Hematopoietic multipotent progenitor cell treated with erythropoietin and hydrocortisone succinate and interleukin-3 and kit ligand, for 8 days (in vitro differentiated cells): ENCODE measurements at places on chromosomes 5 and 9.

DNA sequence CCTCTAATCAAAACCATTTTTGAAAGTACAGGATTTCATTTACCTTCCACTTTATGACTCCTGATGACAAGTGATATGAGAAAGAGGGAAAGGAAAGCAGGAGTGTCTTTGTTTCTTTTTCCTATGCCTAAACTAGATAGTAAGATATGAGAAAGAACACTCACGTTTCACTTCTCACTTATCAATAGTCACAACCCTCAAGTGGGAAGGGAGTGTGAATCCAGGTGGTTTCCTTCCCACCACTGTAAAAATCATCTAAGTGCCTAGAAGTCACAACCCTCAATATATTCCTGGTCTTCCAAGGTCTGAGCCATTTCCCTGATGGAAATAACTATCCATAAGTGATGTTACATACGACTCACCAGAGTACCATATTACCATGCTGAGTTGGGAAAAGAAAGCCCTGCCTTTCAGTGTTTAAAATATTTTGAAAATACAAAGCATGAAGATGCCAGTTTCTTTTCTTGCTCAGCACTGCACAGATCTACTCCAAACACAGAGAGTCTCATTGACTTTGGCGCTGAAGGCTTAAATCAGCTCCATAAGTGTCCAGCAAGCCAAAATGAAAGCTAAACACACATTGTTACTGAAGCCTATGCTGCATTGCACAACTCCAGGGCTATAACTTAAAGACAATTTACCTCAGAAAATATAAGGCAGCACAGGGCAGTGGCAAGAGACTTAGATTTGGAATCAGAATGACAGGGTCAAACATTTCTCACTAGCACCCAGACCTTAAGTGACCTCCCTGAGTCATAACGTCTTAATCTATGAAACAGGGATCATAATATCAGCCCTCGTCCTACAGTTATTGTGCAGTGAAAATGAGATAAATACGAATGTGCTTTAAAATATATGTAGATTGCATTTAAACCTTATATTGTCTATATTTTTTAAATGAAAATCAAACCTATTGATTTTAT lies 301.2 kb downstream of the KIAA0825 start:
- no peak for DNase-seq

GRCh38 chr9:124030969-124031451 lies 19.4 kb downstream of the LHX2 start:
- no peak for DNase-seq

GRCh38 chr9:106829666-106830408 lies 33.1 kb upstream of the ZNF462 start:
- no peak for DNase-seq

DNA sequence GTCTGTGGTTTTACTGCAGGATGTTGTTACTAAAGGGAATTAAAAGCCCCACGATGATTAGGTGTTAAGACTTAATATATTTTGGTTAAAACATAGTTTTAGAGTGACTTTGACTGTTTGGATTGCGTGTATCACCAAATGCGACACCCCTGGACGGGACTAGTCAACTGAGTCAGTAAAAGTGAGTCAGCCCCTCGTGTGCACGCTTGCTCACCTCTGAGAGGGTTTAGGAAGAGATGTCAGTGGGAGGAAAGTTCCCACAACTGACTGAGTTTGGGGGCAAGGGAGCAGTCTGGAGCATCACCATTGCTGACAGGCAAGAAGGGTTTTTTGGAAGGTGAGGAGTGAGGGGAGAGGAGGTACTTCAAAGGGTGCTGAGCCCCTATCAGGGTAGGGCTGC lies 14.4 kb upstream of the DMRT3 start:
- DNase-seq = no peak

GRCh38 chr5:168850683-168851082 lies 271.5 kb upstream of the PANK3 start:
- DNase-seq = no peak

DNA sequence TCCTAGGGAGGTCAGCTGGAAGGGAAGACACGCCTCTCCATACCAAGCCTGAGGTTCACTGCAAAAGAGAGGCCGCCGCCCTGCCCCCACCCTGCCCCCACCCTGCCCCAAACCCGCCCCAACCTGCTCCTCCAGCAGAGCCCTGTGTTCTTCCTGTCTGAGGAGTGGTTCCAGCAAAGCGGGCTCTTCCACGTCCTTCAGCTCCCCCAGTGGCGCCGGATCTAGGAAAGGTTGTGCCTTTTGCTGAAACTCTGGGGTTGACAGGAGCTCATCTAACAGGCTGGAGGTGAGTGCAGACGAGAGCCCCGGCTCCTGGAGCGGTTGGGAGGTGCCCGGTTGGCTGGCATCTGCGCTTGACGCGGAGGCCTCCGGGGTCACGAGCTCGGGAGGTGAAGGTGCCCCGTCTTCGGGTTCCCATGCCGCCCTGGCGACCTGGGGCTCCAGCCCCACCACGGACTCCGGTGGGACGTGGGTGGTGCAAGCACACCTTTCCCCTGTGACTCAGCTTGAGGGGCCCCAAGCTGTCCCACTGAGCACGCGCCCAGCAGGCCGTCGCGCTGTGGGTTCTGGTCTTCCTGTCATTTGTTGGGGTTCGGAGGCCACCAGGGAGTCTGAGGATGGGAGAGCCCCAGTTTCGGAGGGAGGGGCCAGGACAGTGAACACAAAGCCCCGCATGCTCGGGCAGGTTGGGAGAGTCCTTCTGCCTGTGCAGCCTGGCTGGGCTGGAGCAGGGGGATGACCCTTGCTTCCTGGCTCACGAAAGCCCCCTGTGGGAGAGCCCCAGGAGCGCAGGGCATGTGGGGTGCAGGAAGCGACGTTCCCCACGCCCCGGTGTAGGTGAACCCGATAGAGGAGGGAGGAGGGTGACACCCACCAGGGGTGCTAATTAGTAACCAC lies 1467.1 kb downstream of the FOXD4L5 start:
- DNase-seq = no peak

- no peak for DNase-seq
These were observed 166.3 kb downstream of the MPDZ start for GRCh38 chr9:13113216-13113615.

DNA sequence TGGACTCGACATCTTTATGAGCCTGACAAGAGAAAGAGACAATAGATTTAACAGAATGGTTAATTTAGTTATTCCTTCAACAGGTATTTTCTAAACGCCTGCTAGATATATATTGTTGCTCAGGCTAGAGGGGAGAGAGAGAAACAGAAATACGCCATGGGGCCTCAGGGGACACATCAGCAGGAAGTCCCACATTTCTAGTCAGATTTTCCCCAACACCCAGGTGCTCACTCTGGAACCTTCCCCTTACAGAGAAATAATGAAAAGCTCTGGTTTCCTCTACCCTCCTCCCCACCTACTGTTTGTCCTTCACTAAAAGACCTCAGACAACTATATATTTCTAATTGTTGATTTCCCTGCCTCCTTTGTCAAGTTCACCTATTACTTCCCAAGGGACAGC lies 130.3 kb upstream of the TBC1D2 start:
- DNase-seq = no peak

GRCh38 chr9:94908583-94909249 lies 182.2 kb downstream of the AOPEP start:
- DNase-seq = peak; percentile 54

GRCh38 chr9:114121227-114122135 lies 22.4 kb upstream of the KIF12 start:
- no peak for DNase-seq

DNA sequence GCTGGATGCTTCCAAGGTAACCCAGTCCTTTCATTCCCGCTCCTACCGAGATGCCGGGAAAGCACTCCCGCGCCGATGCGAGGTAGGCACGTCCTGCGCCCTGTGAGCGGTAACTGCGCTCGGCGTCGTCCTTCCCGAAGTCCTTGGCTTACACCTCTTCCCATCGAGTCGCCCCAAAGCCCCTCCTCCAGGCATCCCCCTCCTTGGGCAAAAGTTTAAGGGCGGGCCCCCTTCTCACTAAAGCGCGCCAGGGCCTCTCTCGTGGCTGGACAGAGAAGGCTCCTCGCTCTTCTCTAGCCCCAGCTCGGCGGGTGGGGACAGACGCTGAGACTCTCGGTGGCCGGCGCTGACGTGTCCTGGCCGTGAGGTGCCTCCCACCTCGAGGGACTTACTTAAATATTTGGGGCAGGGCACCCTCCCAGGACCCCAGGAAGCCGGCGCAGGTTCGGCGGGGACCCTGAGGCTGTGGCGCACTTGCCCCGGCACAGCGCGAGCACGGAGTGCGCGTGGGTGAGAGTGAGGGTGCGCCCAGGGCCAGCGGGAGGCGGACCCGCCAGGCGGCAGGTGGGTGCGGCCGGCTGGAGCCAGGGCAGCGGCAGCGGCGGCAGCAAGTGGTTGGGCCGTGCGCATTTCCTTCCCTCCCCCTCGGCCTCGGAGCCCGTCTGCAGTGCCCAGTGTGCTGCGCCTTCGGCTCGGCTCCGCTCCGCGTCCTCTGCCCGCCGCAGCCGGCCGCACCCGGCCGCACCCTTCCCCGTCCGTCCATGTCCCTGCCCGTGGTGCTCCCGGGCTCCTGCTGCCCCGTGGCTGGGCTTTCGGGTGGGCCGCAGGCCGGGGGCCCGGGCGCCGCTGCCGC lies at the start of gene ENTREP1:
Gene ENTREP1, plus strand, starts transcription at position 667 of the 853 bp plus-strand sequence. Its CDS starts 95 bp downstream, at position 762.
- peak; percentile 38 for DNase-seq

- DNase-seq = no peak
These were observed 4.8 kb upstream of the ACOT12 start for GRCh38 chr5:81398741-81399140.

- no peak for DNase-seq
These were observed 49.2 kb downstream of the EBF1 start for GRCh38 chr5:159050316-159051143.

GRCh38 chr5:133285583-133286021 lies 233.8 kb downstream of the HSPA4 start:
- no peak for DNase-seq

DNA sequence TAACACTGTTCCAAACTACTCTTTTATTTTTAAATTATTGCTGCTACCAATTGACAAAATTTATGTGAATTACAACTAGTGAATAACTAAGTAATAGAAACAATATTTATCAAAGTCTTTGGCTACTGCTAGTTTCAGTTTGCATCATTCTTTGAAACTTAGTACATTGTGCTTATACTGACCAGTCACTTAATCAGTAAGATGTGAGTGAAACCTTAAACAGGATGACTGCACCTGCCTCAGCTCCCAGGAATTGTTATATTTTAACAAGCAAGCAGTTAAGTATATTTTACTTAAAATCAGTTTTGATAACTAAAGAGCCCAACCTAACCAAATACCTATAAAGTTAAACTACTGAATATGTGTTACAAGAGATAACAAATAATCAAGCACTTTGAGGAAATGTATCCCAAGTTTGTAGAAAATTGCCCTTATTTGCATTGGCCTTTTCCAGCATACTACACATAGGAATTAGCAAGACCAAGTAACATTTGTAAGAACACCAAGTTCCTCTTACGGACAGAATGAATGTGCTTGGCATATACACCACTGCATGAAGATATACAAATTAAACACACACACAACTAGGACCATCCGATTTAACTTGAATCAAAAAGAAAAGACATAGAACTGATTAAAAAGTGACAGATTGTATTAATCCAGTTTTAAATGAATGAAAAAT lies 545.5 kb upstream of the DAB2 start:
- DNase-seq = no peak

DNA sequence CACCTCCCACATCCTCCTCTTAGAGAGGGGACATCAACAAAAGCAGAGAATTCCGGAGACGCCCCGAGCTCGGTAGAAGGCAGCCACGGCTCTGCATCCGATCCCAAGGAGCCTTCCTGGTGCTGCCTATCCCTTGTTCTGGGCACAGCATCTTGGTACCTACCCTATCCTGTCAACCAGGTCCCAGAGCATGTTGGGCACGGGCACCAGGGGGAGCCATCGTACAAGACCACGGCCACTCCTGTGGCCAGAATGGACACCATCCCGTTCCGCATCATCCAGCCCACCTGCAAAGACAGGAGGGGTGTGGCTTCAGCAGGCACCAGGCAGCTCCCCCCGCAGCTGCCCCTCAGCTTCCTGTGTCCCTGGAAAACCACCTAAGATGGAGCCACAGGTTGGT lies 62.7 kb upstream of the ZNF354A start:
- no peak for DNase-seq

DNA sequence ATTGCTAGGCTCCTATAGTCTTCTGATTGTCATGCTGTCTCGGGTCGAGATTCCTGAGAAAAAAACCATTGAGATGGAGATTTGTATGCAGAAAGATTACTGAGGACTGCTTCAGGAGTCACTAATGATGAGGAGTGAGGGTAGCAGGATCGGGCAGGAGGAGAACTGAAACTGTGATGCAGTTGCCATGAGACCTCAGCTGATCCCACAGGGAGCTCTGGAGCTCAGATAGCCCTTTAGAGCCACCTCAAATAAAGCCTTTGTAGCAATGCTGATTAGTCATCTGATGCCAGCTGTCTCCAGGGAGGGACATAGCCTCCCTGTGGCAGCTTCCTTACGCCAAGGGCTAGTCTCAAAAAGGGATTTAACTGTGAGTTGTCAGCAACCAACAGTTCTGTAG lies 256.9 kb downstream of the DMAC1 start:
- no peak for DNase-seq

DNA sequence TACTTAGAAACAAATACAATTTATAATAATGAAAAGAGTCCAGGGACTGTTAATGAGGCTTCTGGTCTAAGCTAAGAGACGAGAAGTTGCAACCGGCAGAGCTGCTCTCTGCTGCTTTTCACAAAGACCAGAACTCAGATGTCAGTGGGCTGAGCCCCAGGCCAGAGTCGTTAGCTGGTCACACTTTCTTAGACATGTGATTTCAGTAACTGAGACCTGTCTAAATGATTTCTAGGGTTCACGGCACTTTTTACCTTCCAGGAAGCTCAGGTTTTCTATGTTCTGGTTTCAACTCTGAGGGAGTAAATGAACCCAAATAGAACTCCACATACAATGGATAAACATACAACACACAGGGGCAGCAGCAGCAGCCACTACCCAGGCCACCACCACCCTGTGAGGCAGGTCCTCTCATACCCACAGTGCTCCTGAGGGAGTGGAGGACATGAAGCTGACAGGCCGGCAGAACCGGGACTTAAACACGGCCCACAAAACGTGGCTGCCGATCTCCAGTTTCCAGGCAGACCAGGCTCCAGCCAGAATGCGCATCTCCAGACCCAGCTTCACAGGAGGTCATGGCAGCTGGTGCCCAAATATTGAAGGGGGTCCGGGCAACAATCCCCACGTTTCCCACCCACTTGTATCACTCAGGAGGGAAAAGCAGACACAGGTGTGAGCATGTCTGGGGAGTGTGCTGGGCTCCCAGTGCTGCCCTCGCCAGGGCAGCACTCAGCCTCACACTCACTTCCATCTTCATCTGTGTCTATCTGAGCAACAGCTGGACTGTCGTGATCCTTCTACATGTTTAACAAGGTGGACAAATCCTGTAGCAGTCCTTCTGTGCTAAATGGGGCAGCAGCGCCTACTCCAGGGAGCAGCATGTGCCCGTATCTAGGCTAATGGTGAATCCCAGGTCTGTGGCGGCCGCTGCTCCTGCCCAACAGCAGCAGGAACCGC lies 38.8 kb downstream of the IARS1 start:
- no peak for DNase-seq
